Dermis blood vessel endothelial cell (primary cell): ENCODE measurements at places on chromosomes 7 and 10. TPM values are rescaled to one million over a fixed set of nuclear protein-coding genes. Genes with fewer than 3 reads are reported as not detected.
A peak's percentile ranks its signal among the peaks of the same experiment; 100 is the strongest.

DNA sequence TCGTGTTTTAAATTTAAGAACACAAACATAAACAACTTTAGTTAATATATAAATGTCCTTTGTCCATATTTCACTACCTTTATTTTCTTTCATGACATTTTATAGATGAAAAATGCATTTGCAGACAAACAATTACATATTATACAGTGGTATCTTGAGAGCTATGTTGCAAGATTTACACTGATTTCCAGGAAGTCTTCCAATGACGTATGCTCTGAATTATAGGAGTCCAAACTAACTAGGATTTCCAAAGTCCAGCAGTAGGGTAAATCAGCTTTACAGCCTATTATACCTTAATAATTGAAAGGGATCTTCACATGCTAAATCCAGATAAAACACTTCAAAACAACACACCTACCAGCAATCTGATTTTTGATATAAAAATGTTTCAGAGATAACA is 69.4 kb downstream of the HYCC1 start:
- DNase-seq: no peak

DNA sequence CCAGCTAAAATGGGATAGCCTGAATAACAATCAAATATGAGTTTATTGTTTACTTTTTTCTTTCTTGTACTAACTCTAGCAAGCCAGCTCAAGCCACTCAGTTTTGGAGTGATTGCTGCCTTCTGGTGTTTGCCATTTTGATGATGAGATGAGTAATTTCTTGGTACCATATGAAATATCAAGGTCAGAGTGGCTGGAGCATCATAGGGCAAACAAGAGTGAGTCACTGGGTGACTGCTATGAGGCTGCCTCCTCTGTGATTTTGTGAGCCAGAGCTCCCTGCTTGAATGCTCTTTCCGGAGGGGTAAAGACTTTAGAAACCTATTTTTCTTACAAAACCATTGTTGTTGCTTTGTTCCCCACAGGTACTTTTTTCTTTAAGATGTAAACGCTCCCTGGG is 295.6 kb downstream of the PRKG1 start:
- DNase-seq: no peak

GRCh38 chr10:28554009-28554408 is 21.1 kb downstream of the WAC start:
- DNase-seq: no peak

DNA sequence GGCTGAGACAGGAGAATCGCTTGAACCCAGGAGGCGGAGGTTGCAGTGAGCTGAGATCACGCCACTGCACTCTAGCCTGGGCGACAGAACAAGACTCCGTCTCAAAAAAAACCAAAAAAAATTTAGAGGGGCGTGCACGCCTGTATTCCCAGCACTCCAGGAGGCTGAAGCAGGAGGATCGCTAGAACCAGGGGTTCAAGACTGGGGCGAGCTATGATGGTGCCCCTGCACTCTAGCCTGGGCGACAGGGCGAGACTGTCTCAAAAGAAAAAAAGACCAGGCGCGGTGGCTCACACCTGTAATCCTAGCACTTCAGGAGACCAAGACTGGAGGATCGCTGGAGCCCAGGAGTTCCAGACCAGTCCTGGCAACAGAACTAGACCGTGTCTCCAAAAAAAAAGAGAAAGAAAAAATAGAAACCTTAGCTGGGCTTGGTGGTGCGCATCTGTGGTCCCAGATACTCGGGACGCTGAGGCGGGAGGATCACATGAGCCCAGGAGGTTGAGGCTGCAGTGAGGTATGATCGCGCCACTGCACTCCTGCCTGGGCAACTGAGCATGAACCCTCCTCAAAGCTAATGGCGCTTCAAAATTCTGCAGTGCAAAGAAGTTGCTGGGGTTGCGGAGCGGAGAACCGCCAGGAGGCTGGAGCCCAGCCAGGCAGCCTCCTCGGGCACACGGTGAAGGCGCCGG is 382 bp upstream of the MBLAC1 start:
- no peak for DNase-seq

TWIST1 gene
- total RNA-seq: not detected in 2 replicates

POLR1F gene
- 21.1 and 28.2 TPM in 2 replicates for total RNA-seq

DNA sequence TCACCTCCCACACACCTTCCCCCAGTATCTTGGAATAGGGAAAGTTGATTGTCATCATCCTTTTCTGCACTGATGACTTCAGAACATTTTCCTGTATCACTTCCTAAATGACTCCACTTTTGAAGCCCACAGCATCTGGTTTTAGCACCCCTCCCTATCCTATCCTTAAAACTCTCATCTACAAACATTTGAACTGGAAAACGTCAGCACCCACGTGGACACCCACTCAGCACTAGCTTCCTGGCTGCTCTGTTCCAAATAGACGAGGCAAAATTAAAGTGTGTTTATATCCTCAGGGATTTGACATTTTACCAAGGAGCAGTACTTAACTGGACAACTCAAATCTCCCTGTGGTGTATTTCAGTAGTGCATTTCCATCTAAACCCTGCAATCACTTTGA is 73.9 kb downstream of the REEP3 start:
- DNase-seq: peak; percentile 77

PPP1R17 gene
- total RNA-seq: not detected in 2 replicates

GRCh38 chr7:40726559-40726958 is 591.8 kb downstream of the SUGCT start:
- DNase-seq: no peak

DNA sequence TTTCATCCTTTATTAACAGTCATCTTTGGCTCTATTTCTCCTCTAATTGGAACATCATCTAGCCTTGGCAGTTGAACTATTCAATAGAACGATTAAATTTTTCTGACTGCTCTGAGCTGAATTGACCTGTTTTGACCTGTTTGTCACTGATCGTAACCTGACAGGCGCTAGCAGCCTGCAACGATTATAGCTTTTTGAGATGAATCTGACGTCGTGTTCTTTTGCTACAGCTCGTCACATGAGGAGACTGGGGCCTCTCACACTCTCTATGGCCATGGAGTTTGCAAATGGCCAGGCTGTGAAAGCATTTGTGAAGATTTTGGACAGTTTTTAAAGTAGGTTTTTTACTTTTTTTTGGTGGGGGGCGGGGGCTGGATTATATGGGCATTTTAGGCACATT is 229.8 kb downstream of the FOXP2 start:
- no peak for DNase-seq

GPR141 gene
- not detected in 2 replicates for total RNA-seq

GRCh38 chr7:87220026-87220733 is 648 bp upstream of the TMEM243 start:
- peak; percentile 88 for DNase-seq

GRCh38 chr7:158110661-158111048 is 477.0 kb downstream of the PTPRN2 start:
- no peak for DNase-seq

DNA sequence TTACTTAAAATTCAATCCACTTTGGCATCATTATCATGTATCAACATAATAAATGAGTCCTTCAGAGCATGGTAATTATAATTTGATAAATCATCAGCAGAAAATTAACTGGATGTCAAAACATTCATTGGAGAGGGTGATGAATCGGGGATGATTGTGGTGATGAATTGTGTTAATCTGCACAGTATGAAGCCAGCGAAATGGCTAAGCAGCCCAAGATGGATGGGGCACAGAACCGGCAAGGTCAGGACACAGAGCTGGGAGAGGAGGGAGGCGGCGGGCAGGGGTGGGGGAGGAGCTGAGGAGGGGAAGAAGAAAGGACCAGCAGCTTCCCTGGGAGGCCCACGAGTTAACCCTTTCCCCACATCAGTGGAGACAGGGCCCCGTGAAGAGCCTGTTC is 536.1 kb downstream of the LRMDA start:
- no peak for DNase-seq

DNA sequence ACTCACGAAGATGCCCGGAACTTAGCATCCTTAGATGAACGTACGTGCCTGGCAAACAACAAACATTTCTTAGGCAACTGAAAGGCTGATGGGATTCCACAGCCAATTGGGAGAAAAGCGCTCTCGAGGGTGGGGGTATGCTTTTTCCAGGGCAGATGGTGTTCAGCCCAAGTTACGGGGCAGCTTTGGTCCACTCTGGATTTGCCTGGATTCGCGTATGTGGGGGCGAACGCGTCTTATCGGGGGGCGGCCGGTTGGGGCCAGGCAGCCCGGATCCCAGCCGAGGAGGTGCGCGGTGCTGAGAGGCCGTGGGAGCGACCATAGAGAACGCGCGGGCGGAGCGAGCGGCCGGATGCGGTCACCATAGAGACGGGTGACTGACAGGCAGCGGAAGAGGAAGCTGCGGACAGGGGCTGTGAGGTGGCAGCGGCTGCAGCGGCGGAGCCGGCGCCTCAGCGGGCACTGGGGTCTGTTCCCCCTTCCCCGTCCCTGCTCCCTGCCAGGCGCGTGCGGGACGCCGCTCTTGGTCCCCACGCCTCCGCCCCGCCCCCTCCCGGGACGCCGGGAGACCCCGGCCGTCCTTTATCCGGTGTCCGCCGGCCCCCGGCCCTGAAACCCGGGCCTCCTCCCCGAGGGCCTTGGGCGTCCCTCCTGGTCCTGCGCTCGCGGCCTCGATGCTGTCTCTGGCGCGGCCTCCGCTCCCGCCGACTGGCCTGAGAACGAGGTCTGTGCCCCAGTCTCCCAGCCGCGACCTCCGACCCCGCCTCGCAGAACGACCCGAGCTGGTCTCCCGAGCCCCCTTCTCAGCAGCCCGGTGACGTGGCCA is at the start of gene CHPF2:
Gene CHPF2, plus strand, starts transcription at position 393 of the 826 bp plus-strand sequence. CDS start 1,529 bp downstream, outside the sequence.
- DNase-seq: peak; percentile 92

GRCh38 chr10:34124522-34125035 is 690.5 kb downstream of the PARD3 start:
- DNase-seq: peak; percentile 67

DNA sequence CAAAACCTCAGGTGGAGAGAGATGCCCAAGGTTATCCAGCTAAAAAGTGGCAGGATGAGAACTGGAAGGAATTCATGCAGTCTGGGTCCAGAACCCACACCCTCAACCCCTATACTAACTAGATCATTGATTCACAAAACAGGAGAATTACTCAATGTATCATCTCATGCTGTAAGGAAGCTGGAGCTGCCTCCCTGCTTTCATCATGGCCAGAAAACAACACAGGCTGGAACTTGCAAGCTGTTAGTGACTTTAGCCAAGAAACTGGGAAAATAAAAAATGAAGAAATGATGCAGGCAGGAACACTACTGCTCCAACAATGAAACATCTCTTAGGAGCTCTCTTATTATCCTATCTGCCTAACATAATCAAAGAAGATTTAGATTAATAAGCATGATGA is 619.8 kb upstream of the CELF2 start:
- no peak for DNase-seq

FKBP6 gene
- total RNA-seq: not detected in 2 replicates

GRCh38 chr7:139124084-139124914 is 14.8 kb upstream of the ZC3HAV1 start:
- DNase-seq: no peak

DNA sequence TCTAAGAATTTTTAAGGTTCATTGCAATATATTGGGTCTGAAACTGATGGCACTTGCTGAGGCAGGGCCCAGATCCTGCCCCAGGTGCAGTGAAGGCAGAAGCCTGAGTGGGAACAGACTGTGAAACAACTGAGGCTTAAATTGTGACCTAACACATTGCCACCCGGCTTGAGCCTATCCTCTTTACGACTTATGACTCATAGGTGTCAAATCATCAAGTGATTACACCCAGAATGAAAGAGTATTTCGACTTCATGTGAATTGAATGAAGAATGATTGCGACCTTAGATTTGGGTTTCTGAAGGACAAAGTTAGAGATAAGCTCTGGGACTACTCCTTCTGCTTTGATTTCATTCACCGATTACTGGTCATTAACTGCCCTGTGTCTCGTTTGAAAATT is 200.9 kb downstream of the CREB5 start:
- no peak for DNase-seq

SMARCD3 gene
- 0.85 and 2.0 TPM in 2 replicates for total RNA-seq

CYP3A4 gene
- total RNA-seq: not detected in 2 replicates

DNA sequence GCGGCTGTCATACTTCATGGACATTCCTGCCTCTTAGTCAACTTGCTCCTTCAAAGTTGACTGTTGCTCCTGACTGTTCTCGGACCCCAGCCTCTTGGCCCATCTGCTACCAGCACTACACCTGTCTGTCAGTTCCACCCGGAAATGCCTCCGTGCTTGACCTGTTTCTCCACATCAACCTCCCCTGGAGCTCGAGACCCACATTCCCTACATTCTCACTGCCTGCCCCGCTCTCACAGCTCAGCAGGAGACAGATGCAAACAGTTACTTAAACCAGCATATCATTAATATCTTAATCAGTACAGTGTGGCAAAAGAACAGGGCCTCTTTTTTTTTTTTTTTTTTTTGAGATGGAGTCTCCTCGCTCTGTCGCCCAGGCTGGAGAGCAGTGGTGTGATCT is 174.3 kb downstream of the NRP1 start:
- no peak for DNase-seq

GRCh38 chr7:106618480-106618879 is 42.5 kb downstream of the CCDC71L start:
- peak; percentile 61 for DNase-seq

RBM20 gene
- total RNA-seq: 4.6 and 5.3 TPM in 2 replicates

- DNase-seq: no peak
Measured at GRCh38 chr7:147014286-147014955, 897.8 kb downstream of the CNTNAP2 start.

GRCh38 chr7:13139436-13139835 is 452.0 kb downstream of the ARL4A start:
- no peak for DNase-seq
